A549 treated with dexamethasone at 1 μM for 4 hours (cell line): ENCODE measurements at places on chromosomes 12 and 14. TPM values are rescaled to one million over a fixed set of nuclear protein-coding genes. Genes with fewer than 3 reads are reported as not detected.

The ALX1 gene
- 3.9 to 5.6 TPM (median 4.4 TPM) in 5 replicates for total RNA-seq

The IRAK3 gene
- total RNA-seq: 1.3 to 1.9 TPM (median 1.5 TPM) in 5 replicates

The KRT2 gene
- total RNA-seq: not detected in 5 replicates

The DPPA3 gene
- 0.12 TPM in 1 of 5 replicates, not detected in the others for total RNA-seq

The TMEM179 gene
- total RNA-seq: 0.07 to 0.33 TPM (median 0.24 TPM) in 5 replicates

The MGAT2 gene
- total RNA-seq: 45.5 to 54.5 TPM (median 52.5 TPM) in 5 replicates

The CCER1 gene
- not detected in 5 replicates for total RNA-seq

The RAD9B gene
- 0.19 to 0.30 TPM (median 0.23 TPM) in 5 replicates for total RNA-seq

The ST8SIA1 gene
- total RNA-seq: 0.09 TPM in 1 of 5 replicates, not detected in the others
